Midbrain (tissue), 1 donor: ENCODE measurements at places on chromosomes 2 and 18.

DNA sequence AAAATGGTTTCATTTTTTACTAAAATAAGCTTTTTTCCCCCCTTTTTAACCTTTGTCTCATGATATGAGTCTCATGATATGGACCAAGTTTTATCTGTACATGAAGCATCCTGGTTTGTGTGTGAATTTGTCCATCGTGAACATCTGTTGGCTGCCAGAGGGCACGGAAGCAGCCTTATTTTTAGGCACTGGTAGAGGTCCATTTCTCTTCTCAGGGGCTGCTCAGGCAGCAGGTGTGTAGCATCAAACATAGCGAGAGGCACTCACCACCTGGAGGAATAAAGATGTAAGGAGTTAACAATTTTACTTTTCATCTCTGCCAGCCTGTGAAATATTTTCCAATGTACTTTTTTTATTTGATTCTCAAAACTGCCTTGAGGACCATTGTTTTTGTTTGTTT, 134.5 kb downstream of the RHBDD1 start:
- DNase-seq: no peak

GRCh38 chr2:219177552-219178376, at the start of gene RETREG2:
Gene RETREG2 (plus strand): TSS chr2:219178275. CDS start chr2:219178353, 78 bp downstream.
- peak; percentile 87 for DNase-seq

GRCh38 chr2:66698091-66698490, 263.2 kb downstream of the MEIS1 start:
- DNase-seq: no peak

- no peak for DNase-seq
Observed at GRCh38 chr2:39481611-39482010, 44.5 kb upstream of the MAP4K3 start.

- no peak for DNase-seq
Observed at GRCh38 chr2:147479358-147479757, 365.5 kb upstream of the ACVR2A start.

DNA sequence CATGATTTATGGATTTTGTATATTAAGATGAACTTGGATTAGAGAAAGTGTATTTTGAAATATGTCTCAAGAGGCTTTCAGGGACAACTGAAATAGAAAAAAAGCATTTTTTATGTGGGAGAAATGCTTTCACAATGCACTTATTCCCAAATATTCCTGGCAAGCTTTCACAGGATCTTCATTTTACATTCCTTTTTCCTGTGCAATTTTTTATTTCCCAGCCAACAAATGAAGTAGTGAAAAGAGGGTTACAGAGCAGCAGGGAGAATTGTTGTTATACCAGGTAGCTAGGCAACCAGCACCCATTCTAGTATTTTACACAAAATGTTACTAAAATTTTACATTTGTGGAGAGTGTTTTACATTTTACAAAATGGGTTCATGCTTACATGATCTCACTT, 167.0 kb upstream of the RPRM start:
- no peak for DNase-seq

- DNase-seq: no peak
Observed at GRCh38 chr2:191434072-191434471, 188.9 kb downstream of the MYO1B start.

- DNase-seq: no peak
Observed at GRCh38 chr18:5620289-5620688, 76.5 kb upstream of the EPB41L3 start.
